ENCODE measurements at places on chromosomes 5 and 9.

DNA sequence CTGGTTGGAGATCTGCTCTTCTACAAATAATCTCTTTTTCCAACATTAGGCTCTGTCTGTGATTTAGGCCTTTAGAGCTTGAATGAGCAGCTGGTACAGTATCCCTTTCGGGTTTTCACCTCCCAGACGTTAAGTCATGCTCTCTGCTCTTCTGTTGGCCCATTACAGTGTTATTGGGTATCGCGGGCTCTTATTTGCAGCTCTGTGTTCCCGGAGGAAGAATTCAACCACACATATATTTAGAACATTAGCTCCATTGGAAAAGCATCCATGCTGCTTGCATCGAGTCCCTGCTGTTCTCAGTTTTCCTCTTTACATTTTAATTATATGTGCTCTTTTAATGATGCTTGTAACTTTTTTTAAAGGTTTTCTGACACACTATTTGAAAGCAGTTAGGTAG lies 278.0 kb upstream of the ADCY2 start:
- no peak for DNase-seq

- no peak for DNase-seq
Measured at GRCh38 chr5:170923910-170924620, 62.2 kb downstream of the RANBP17 start.

DNA sequence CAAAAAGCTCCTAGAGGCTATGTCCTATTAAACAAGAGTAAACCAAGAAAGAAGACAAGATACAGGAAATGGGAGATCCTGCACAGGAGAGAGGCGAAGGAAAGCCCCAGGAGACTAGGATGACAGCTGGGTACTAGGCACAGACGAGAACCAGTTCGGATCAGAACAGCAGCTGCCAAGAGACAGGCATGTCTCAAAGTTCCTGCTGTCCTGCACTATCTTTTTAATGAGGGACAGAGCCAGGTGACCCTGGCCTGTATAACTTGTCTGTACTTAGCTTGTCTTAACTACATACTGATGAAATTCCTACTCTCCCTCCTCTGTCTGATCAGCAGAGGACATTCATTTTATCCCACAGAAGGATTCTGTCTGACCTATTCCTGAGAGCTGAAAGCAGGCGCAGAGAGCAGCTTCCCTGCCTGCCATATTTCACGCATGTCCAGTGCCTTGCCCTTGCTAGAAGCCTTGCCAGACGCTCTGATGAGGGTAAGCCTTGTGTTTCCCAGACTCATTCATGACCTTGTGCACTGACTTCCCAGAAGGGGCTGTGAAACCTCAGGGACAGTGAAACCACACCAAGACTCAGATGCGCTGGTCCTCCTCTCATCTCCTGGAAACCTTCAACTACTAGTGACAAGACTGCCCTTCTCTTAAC lies 24.7 kb downstream of the TSC1 start:
- DNase-seq = no peak

DNA sequence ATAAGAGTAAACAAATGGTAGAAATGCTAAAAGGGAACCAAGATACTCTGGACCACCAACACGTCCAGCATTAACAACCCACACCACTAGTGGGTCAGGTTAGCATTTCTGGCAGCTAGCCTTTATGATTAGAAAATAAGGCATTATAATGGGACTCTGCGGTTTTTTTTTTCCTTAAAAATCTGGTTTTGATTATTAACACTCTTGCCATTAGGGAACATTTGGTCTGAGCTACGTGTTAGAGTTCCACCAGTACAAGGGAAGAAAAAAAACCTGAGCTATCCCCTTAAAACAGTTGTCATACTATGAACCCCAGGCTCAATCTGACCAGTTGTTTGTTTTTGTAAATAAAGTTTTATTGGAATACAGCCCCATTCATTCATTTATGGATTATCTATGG lies 110.4 kb downstream of the NTRK2 start:
- DNase-seq = peak; percentile 53

GRCh38 chr5:119630752-119631440 lies 1.5 kb downstream of the FAM170A start:
- DNase-seq = no peak

DNA sequence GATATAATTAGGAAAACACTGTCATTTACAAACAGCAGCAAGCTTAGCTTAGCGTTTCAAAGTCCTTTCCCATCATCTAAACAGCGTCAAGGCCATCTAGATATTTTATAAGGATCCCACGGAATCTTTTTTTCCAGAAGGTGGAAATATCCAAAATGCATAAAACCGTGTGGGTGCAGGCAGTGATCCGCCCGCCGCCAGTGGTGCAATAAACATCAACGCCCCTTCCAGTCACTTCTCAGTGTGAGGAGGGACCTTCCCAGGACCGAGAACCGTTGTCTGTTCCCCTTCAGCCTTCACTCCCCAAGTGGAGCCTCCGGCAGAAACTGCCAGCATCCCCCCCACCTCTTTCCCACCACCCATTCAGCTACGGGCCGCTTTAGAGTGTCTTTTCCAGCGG lies 22.9 kb downstream of the OLFM1 start:
- DNase-seq = no peak

GRCh38 chr5:75185763-75186162 lies 50.9 kb downstream of the ANKRD31 start:
- no peak for DNase-seq

DNA sequence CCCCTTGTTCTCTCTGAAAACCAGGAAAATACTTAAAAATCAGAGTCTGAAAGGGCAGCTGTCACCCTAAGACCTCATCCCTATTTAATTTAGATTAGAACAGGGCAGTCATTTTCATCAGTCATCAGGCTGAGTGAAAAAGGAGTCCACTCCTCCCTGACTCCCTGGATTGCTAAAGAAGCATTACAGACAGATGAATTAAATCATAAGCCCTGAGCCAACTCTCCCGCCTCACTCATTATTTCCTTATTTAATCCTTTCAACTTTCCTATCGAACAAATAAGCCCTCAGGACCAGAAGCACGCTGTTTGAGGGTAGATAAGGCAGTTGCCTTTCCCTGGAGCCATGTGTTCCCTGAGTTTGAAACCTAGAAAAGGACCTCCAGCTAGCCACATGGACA lies 201.9 kb upstream of the ANKRD55 start:
- DNase-seq = no peak

- no peak for DNase-seq
Measured at GRCh38 chr5:153572411-153573145, 82.1 kb downstream of the GRIA1 start.

DNA sequence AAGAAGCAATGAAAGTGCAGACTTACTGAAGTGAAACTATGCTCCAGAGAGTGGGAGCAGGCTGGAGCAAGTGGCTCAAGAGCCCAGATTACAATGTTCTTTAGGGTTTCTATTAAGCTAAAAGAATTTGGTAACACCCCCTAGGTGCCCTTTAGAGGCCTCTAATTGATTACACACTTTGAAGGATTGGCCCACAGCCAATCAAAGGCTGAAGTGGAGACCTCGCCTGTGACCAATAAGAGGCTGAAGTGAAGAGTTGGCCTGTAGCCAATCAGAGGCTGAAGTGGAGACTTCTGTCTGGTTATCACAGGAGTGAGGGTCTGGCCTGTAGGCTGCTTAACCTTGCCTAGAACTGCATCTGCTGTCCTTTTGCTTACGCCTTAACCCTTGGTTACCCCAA lies 46.7 kb upstream of the SPATA31C2 start:
- DNase-seq = no peak

DNA sequence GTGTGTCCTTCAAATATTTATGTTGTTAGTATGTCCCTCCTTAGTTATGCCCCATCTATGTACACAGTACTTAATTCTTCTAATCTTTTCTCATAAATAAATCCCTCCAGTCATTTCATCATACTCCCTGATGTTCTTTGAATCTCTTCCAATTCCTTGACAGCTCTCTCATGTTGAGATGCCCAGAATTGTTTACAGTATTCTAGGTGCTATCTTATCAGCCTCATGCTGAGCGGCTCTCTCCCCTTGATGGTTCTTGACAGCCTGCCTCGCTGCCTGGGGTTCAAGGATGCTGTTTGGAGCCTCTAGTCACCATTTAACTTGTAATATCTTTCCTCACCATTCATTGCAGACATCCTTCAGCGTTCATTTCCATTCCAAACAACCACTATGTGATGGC lies 799.2 kb downstream of the BRINP1 start:
- no peak for DNase-seq

GRCh38 chr9:8558176-8558575 lies 758.6 kb upstream of the DMAC1 start:
- DNase-seq = peak; percentile 45

DNA sequence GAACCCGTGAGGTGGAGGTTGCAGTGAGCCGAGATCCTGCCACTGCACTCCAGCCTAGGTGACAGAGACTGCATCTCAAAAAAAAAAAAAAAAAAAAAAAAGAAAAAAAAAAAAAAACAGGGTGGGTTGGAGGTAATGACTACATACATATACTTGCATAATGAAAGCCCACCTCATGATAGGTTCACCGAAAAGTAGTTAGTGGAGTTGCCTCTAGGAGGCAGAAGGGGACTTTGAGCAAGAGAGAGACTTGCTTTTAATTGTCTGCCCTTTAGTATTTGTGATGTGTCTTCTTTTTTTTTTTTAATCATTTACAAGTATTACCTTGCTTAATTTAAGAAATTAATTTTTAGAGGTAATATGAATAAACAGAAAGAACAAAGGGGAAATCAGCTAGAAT lies 99.8 kb downstream of the PPARGC1B start:
- DNase-seq = no peak

DNA sequence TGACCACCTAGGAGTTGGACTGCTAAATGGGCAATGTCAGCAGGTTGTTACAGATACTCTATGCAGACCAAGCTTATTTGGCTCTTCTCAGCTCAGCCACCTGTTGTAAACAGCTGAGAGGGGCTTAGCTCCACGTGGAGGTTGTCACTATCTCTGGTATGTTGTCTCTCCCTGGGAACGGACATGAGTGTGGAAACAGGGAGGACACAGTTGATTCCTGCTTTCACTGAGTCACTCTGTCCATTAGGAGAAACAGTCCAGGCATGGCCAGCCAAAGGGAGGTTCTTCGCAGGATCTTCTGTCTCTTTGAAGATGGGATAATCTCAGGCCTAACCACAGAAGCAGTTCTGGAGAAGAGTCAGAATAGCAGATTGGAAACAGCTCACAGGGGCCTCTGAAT lies 121.2 kb downstream of the PALM2AKAP2 start:
- DNase-seq = peak; percentile 51
